SJSA1 (cell line): ENCODE measurements at places on chromosomes 5 and 9.
A peak's percentile ranks its signal among the peaks of the same experiment; 100 is the strongest.

DNA sequence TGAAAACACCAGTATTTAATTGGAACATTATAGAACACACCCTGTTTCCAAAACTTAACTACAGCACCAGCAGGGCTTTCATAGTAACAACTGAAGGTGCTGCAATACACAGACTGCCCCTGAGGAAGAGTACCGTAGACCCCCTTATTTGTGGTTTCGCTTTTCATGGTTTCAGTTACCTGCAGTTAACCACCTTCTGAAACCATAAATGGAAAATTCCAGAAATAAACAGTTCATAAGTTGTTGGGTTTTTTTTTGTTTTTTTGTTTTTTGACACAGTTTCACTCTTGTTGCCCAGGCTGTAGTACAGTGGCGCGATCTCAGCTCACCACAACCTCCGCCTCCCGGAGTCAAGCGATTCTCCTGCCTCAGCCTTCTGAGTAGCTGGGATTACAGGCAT is 9.5 kb upstream of the GLDC start:
- no peak for DNase-seq

- peak; percentile 37 for DNase-seq
Measured at GRCh38 chr5:132465059-132465707, 25.4 kb downstream of the IRF1 start.

DNA sequence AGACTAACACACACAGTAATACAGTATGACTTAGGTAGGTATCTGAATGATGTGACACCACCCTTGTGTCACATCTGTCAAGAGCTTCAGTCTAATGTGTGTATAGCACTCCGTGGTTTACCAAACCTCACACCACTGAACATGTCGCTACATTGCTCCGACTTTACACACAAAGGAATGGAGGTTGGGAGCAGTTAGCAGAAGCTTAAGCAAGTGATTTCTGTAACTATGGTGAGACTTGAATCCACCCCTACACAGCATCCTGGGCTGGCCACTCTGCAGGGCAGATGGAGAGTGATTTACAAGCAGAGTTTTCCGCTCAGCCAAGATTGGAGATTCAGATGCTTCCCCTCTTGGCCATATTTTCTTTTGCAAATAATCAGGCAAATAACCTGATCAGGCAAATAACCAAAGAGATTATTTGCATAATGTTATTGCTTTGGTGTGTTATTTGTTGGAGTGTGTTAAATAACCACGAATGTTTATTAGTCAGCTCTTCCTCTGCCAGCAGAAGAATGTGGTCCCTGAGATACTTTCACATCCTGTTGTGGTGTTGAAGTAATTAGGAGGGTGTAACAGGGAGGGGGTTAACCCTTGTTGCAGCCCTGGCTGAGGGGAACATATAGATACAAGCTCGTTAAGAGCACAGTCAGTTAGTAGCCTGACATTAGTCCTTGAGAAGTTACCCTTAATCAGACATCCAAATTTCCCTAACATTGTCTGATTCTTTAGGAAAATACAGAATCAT is 92.8 kb downstream of the SNX18 start:
- no peak for DNase-seq

DNA sequence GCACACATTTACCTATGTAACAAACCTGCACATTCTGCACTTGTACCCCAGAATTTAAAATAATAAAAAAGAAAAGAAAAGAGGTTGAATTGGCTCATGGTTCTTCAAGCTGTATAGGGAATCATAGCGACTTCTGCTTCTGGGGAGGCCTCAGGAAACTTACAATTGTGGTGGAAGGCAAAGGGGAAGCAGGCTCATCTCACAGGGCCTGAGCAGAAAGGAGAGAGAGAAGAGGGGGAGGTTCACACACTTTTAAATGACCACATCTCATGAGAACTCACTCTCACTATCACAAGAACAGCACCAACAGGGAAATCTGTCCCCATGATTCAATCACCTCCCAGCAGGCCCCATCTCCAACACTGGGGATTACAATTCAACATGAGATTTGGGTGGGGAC is 214.6 kb downstream of the CDK5RAP2 start:
- no peak for DNase-seq

GRCh38 chr9:6024035-6024554 is 8.7 kb upstream of the RANBP6 start:
- DNase-seq: no peak

GRCh38 chr9:137968235-137968634 is 90.7 kb downstream of the CACNA1B start:
- DNase-seq: no peak
